Adrenal gland (tissue), 19 donors: ENCODE measurements at places on chromosomes 4 and X. TPM values are rescaled to one million over a fixed set of nuclear protein-coding genes. Genes with fewer than 3 reads are reported as not detected.
A peak's percentile ranks its signal among the peaks of the same experiment; 100 is the strongest.

The DMD gene
- 59.4 TPM for total RNA-seq

The GPR82 gene
- 1.0 TPM for total RNA-seq

The GAGE10 gene
- not detected for total RNA-seq

The CSAG2 gene
- not detected for total RNA-seq

- DNase-seq: no peak
Measured at GRCh38 chr4:173346074-173346473, 11.9 kb upstream of the HMGB2 start.

DNA sequence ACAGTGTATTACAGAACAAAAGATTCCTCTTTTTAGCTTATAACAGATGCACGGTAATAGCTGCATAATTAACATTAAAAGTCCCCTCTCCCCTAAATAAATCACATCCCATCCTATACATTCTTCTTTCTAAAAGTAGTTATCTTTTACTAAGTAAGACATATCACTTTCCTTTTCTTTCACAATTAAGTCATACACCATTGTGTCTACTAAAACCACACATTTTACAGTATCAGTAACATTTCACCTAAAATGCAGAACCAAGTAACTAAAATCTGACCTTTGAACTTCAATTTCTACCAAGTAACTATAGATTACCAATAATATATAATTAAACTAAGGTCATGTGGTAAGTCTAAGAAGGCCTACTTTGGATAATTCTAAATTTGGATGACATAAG lies 14.2 kb downstream of the DHX15 start:
- DNase-seq: no peak

- DNase-seq: no peak
Measured at GRCh38 chr4:8261851-8262535, 7.6 kb upstream of the HTRA3 start.

DNA sequence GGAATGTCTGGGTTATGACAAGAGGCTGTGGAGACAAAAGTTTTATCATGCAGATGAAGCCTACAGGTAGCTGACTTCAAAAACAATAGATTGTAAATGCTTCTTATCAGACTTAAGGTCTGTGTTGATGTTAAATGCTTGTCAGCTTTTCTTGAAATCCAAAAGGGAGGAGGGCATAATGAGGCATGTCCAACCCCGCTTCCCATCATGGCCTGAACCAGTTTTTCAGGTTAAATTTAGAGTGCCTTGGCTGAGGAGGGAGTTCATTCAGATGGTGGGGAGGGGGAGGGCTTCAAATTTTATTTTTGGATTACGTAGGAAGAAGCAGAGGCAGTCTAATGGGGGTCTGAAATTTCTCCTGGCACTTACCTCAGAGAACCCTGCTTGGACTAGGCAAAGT lies 207.7 kb upstream of the HDX start:
- no peak for DNase-seq

DNA sequence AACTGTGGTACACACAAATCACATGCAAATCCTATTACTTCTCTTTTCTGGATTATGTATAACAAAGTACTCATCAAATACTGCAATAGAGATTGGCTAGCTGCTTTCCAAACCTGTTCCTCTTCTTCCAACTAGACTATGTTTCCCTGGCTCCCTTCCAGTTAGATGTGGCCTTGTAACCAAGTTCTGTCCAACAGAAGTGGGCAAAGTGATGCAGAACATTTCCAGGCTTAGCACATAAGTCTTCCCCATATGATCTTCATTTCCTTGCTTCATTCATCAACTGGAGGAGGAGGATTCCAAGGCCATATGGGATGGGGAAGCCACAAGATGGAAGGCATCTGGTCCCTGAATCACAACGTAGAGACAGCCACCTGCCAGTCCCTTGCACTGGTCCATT lies 8.0 kb downstream of the SLC9A7 start:
- peak; percentile 33 for DNase-seq

GRCh38 chrX:17718649-17719165 lies 18.6 kb upstream of the SCML1 start:
- no peak for DNase-seq

- DNase-seq: peak; percentile 52
Measured at GRCh38 chr4:163048447-163048846, 118.2 kb downstream of the NAF1 start.

DNA sequence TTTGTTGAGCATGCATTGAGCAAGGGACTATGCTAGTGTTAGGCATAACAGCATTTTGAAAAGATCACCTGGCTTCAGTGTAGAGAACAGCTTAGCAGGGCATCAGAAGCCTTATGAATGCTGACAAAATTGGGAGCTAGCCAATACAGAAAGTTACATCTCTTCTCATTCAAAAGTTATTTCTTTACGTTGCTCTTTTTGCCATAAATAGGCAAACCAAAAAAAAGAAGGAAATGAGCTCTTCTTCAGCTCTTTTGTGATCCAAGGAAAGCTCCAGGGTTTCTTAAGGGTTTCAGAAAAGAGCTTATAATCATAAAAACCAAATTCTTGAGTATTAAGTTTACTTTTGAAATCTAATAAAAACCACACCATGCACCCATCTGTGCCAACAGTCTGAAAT lies 35.2 kb upstream of the LNX1 start:
- no peak for DNase-seq
